ENCODE measurements at places on chromosomes 2 and 18. TPM values are rescaled to one million over a fixed set of nuclear protein-coding genes. Genes with fewer than 3 reads are reported as not detected.

The GKN1 gene
- not detected for total RNA-seq

The TUBA4A gene
- 797 TPM for total RNA-seq

- no peak for DNase-seq
Measured at GRCh38 chr2:159010963-159011362, 42.5 kb downstream of the TANC1 start.

DNA sequence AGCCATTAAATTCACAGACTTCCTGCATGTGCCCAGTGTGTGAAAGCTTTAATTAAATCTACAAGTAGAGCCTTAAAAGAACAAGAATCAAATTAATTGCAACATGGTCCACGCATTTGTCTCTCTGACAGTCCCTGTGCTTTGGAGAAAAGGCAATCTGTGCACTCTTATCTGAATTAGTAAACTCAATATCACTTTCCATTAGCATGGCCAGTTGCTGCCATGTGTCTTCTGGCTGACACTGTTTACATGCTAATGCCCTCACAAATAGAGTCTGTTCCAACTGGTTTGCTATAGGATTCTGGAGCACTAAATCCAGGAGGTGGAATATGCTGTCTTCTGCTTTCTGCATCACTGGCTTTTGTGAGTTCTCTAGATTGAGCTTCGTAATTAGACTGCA is 434.5 kb upstream of the RAB12 start:
- no peak for DNase-seq

DNA sequence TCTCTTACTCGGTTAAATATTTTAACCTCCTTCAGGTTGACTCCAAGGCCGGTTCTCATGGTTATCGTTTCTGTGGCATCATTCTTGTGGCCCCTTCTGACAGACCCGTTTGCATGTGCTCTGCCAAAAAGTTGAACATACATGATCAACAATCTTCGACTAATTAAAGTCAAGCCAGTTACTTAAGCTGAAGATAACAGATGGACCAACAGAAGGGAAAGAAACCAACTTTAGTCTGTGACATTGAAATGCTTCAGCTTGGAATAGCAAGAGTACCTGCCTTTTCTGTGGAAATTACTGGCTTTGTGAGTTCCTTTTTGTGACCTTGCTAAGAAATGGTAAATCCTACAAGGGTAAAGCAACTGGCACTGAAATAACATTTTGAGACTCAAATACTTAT is 1429.1 kb downstream of the LRP1B start:
- no peak for DNase-seq

DNA sequence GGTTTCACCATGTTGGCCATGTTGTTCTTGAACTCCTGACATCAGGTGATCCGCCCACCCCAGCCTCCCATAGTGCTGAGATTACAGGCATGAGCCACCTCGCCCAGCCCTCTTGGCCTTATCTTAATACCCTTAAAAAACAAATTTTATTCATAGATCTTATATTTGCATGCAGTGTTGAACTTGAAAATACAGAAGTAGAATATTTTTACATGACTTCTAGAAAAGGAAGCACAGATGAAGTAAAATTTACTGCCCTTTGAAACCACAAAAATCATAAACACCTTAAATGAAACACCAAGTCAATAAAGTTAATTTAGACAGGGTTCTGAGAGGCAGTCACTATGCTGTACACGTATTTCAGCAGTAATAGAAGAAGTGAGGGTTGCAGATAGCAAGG is 145.7 kb downstream of the CERS6 start:
- DNase-seq: no peak

GRCh38 chr2:187842978-187843847 is 289.0 kb upstream of the TFPI start:
- DNase-seq: no peak
